ENCODE measurements at places on chromosomes 7 and 10. TPM values are rescaled to one million over a fixed set of nuclear protein-coding genes. Genes with fewer than 3 reads are reported as not detected.

GRCh38 chr10:114684822-114685209 is 26.7 kb upstream of the ABLIM1 start:
- peak; percentile 24 for ATAC-seq

GRCh38 chr10:111648046-111648445 is 535.5 kb downstream of the GPAM start:
- no peak for ATAC-seq

Gene CNPY1
- not detected for total RNA-seq

Gene HDAC9
- 2.4 TPM for total RNA-seq

GRCh38 chr10:60155943-60156683 is 233.6 kb downstream of the ANK3 start:
- peak; percentile 52 for ATAC-seq

GRCh38 chr7:85682833-85683620 is 496.2 kb upstream of the SEMA3D start:
- ATAC-seq: no peak

- no peak for ATAC-seq
Observed at GRCh38 chr7:27132214-27132613, 1.7 kb upstream of the HOXA4 start.

DNA sequence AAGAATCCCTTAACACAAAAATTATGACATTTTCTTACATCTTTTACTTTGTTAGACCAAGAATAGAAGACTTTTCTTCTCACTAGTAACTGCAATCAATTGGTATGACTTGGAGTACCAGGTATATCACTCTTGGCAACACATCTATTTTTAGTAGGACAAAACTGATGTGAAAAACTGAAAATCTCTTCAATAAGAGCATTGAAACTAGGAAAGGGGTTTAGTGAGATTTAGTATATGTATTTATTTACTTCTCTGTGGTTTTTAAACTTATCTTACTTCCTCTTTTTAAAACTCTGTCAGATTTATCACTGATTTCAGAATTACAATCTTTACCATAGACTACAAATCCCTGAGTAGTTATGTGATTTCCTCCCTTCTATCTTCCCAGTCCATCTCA is 366.2 kb downstream of the PCDH15 start:
- ATAC-seq: no peak

- no peak for ATAC-seq
Observed at GRCh38 chr10:34808801-34809745, 6.0 kb downstream of the PARD3 start.

DNA sequence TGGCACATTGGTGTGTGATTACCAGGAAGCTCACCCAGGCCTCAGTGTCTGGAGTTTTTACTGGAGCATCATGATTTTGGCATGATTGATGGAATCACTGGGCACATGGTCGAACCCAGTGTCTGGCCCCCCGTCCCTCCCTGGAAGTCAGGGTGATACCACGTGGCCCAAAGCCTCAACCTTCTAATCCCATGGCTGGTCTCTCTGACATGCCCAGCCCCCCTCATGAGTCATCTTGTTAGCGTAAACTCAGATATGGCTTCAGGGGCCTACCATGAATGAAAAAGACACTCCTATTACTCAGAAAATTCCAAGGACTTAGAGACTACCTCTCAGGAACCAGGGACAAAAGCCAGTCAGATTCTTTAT is 109.3 kb downstream of the GRK5 start:
- ATAC-seq: peak; percentile 50

Gene SAMD9L
- total RNA-seq: 4.6 TPM

DNA sequence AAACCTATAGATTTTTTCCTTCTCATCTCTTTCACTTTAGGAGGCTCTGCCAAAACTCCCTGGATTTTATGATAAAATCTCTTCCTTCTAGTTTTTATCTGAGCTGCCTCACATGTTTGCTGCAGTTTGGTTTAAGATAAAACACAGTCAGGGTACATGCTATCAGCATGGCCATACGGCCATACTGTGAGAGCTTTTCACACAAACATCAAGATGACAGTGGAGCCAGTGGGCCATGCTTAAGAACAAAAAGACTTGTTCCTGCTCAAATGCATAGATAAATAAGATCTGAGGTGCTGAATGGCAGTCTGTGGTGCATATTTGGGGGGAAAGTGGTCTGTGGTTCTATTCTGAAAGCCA is 91.0 kb downstream of the ELMO1 start:
- no peak for ATAC-seq
